Keratinocyte (primary cell): ENCODE measurements at places on chromosomes 7 and 10.

- DNase-seq: no peak
Observed at GRCh38 chr7:33485747-33486493, 356.6 kb downstream of the BBS9 start.

- no peak for DNase-seq
Observed at GRCh38 chr7:108328174-108328651, 128.0 kb downstream of the NRCAM start.

GRCh38 chr10:60508037-60508436 lies 118.4 kb upstream of the ANK3 start:
- DNase-seq: no peak

- DNase-seq: no peak
Observed at GRCh38 chr7:137475966-137476365, 132.4 kb upstream of the PTN start.
